Thoracic aorta (tissue), 2 donors: ENCODE measurements at places on chromosomes 3 and 15. TPM values are rescaled to one million over a fixed set of nuclear protein-coding genes. Genes with fewer than 3 reads are reported as not detected.

The KBTBD13 gene
- 0.63 TPM for total RNA-seq

The FANCD2OS gene
- total RNA-seq, result not detected

The FURIN gene
- 78.4 TPM for total RNA-seq

The AGBL1 gene
- not detected for total RNA-seq

The TIMP4 gene
- total RNA-seq, result 73.9 TPM

The BLM gene
- 0.81 TPM for total RNA-seq

The CFAP92 gene
- total RNA-seq, result 0.68 TPM

The FETUB gene
- total RNA-seq, result not detected

DNA sequence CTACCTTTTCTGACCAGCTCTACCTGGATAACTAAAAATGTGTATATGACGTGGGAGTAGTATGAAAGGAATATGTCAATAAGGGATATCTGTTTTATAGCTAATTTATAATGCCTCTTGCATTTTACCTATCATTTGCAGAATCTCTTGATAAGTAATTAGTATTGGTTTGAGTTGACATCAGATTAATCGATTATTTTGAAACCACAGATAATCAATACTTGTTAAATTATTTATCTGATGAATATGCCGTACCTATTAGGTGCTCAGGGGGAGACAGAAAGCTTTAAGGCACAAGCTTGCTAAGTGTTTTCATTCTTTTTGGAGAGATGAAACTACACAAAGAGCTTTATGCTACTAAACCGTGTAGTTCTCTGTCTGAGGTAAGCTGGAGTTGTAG, 24.3 kb downstream of the NR1D2 start:
- H3K27me3 ChIP-seq, result no peaks in the 10 kb centered on the region
- no peak for DNase-seq
- H3K27ac ChIP-seq, result no peak overlapping the region
- H3K36me3 ChIP-seq, result peaks cover 18% of the 10 kb centered on the region

- no peak overlapping the region for H3K4me3 ChIP-seq
- no peaks in the 10 kb centered on the region for H3K4me1 ChIP-seq
- DNase-seq, result no peak
Measured at GRCh38 chr3:16357186-16358121, 92.4 kb downstream of the OXNAD1 start.

DNA sequence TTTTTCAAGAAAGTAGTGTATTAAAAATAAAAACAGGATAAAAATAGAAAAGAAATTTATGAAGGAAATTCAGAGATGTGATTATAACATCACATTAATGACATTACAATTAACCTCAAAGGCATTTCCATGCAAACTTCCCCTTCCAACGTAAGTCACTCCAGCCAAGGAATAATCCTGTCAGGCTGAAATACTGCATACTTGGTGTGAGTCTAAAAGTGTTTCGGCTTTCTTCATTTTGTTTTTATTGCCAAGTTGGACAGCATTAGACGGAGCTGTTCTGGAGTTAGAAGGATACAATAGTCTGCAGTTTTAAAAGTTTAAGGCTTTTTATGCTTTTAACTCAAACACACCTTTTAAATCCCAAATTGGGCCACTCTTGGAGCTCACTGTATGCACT, 435.0 kb downstream of the MECOM start:
- H3K27me3 ChIP-seq, result no peaks in the 10 kb centered on the region
- H3K4me1 ChIP-seq, result peaks cover 8% of the 10 kb centered on the region
- no peaks in the 10 kb centered on the region for H3K36me3 ChIP-seq
- peak overlapping the region; percentile 50 for H3K4me3 ChIP-seq
- peak overlapping the region; percentile 9 for H3K27ac ChIP-seq

DNA sequence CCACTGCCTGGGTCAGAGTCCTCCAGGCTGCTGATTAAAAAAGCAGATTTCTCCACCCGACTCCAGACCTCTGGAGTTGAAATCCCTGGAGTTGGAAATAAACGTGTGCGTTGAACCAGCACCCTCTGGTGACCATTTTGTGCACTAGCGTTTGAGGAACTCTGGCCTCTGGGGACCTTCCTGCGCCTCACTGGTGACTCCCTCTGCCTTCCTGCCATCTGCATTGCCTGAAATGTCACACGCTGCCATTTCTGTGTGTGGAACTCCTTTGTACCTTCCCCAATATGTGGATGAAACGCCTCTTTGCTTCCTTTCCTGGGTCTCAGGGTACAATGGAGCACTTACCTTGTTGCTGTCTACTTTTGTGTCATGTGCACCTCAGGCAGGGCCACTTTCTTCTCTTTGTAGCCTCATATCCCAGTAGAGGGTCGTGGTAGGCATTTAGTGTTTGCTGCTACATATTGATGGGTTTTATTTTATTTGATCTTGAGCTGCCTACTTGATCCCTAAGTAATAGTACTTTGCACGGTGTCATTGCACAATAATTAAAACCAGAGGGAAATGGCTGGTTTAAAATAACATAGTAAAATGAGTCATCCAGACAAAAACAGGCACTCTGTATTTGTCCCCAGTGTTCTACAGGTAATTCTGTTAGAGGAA, 56.8 kb downstream of the GPR171 start:
- H3K27ac ChIP-seq, result no peak overlapping the region
- peak overlapping the region; percentile 39 for H3K4me3 ChIP-seq
- no peaks in the 10 kb centered on the region for H3K36me3 ChIP-seq
- peak; percentile 13 for DNase-seq

DNA sequence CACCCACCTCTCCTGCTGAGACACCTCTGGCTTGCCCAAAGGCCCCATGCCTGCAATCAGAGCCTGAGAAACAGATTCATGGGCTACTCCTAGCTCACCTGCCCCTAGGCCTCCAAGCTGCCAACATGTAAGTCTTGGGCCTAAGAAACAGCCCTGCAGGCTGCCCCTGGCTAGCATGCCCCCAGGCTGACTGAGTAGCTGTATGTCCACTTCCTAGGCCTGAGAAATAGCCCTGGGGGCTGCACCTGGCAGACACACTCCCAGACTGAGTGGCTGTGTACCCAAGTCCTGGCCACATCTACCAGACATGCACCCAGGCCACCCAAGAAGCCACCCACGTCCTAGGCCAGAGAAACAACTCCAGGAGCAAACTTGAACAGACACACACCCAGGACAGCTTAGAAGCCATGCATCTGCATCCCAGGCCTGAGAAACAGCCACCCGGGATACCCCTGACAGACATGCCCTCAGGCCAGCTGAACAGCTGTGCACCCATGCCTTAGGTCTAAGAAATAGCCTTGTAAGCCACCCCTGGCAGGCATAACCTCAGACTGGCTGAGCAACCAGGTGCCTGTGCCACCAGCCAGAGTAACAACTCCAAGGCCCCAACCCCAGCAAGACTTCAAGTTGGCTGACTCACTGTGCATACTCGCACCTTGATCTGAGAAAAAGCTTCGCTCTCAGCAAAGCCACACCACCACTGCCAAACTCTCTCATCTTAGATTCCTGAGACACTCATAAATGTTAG, 12.0 kb upstream of the NRG4 start:
- no peaks in the 10 kb centered on the region for H3K4me1 ChIP-seq
- no peak for DNase-seq
- no peak overlapping the region for H3K27ac ChIP-seq
- no peaks in the 10 kb centered on the region for H3K36me3 ChIP-seq
- H3K4me3 ChIP-seq, result no peak overlapping the region

- H3K27me3 ChIP-seq, result no peaks in the 10 kb centered on the region
- no peak overlapping the region for H3K27ac ChIP-seq
- H3K4me1 ChIP-seq, result no peaks in the 10 kb centered on the region
- H3K4me3 ChIP-seq, result no peak overlapping the region
- DNase-seq, result no peak
Measured at GRCh38 chr3:69961706-69962439, 37.7 kb upstream of the SAMMSON start.

DNA sequence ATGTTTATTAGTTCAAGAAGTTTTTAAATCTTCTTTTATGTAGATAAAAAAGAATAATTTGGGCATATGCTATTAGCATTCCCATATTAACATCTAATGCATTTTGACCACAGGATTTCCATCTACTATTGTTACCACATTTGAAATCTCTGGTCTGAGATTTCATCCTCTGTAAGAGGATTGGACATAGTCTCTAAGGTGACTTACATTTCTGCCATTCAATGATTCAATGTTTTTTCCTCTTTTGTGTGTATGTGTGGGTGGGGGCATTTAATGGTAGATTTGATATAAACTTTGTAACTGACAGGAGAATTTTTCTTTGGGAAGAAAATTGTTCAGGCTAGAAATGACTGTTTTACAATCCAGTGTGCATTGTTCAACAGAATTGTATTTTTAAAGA, 307.3 kb upstream of the RBMS3 start:
- H3K36me3 ChIP-seq, result no peaks in the 10 kb centered on the region
- H3K4me3 ChIP-seq, result no peak overlapping the region
- H3K27me3 ChIP-seq, result no peaks in the 10 kb centered on the region

GRCh38 chr3:79161941-79162340, 605.9 kb downstream of the ROBO1 start:
- H3K4me3 ChIP-seq, result no peak overlapping the region
- H3K27ac ChIP-seq, result no peak overlapping the region
- H3K36me3 ChIP-seq, result no peaks in the 10 kb centered on the region
- no peaks in the 10 kb centered on the region for H3K4me1 ChIP-seq
- H3K27me3 ChIP-seq, result no peaks in the 10 kb centered on the region
- DNase-seq, result no peak

- no peaks in the 10 kb centered on the region for H3K36me3 ChIP-seq
- DNase-seq, result no peak
- H3K27me3 ChIP-seq, result no peaks in the 10 kb centered on the region
- no peak overlapping the region for H3K4me3 ChIP-seq
- H3K4me1 ChIP-seq, result peaks cover 7% of the 10 kb centered on the region
Measured at GRCh38 chr3:36175916-36176461, 204.3 kb upstream of the STAC start.

GRCh38 chr15:101183226-101183930, 68.5 kb downstream of the CHSY1 start:
- DNase-seq, result no peak
- H3K36me3 ChIP-seq, result peaks cover 2% of the 10 kb centered on the region
- H3K27me3 ChIP-seq, result no peaks in the 10 kb centered on the region
- H3K4me1 ChIP-seq, result peaks cover 35% of the 10 kb centered on the region
- no peak overlapping the region for H3K27ac ChIP-seq

DNA sequence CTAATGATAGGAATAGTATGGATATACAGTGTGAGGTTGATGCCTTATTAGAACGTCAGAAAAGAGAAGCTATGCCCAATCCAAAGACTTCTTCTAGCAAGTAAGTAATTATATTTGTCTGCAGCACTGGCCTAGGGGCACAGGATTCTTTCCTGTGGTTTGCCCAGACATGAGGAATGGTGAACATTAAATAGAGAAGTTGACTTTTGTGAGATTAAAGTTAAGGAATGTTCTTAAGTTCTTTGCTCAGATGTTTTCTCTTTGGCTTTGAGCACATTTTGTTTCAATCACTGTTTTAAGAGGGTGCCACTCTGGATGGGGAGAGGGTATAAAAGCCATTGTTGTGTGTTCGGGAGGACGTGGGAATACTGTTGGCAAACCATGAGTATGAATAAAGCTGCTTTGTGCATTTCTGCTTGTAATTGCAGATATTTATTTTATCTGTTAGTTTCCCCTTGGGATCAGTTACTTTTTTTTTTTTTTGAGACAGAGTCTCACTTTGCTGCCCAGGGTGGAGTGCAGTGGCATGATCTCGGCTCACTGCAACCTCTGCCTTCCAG, 8.3 kb downstream of the KIF23 start:
- H3K27me3 ChIP-seq, result no peaks in the 10 kb centered on the region
- H3K4me1 ChIP-seq, result no peaks in the 10 kb centered on the region
- no peak overlapping the region for H3K27ac ChIP-seq
- no peak overlapping the region for H3K4me3 ChIP-seq
- H3K36me3 ChIP-seq, result no peaks in the 10 kb centered on the region
- no peak for DNase-seq

- no peak for DNase-seq
- no peak overlapping the region for H3K27ac ChIP-seq
- no peaks in the 10 kb centered on the region for H3K27me3 ChIP-seq
- H3K36me3 ChIP-seq, result no peaks in the 10 kb centered on the region
- no peaks in the 10 kb centered on the region for H3K4me1 ChIP-seq
Measured at GRCh38 chr3:197338586-197338985, 40.2 kb upstream of the DLG1 start.

GRCh38 chr3:13122081-13123012, 49.1 kb upstream of the IQSEC1 start:
- DNase-seq, result no peak
- H3K4me1 ChIP-seq, result no peaks in the 10 kb centered on the region
- no peaks in the 10 kb centered on the region for H3K27me3 ChIP-seq
- no peaks in the 10 kb centered on the region for H3K36me3 ChIP-seq
- no peak overlapping the region for H3K4me3 ChIP-seq
- no peak overlapping the region for H3K27ac ChIP-seq

DNA sequence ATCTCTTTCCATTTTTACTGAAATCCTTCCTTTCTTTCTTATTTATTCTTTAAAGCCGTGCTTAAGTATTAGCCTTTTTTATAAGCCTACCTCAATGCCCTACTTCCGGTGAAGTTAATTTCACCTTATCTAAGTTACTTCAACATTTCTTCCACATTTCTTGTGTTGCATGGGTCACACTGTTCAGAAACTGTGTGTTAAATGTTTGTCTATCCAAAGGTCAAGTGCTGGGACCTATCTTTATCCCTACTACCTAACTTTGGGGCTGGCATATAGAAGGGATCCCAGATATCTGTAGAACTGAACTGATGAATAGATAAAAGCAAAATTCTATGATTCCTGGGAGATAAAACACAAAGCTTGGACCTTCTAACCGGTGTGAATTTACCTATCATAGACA, 332.3 kb upstream of the SATB1 start:
- H3K27me3 ChIP-seq, result no peaks in the 10 kb centered on the region
- no peaks in the 10 kb centered on the region for H3K36me3 ChIP-seq
- H3K27ac ChIP-seq, result no peak overlapping the region
- H3K4me3 ChIP-seq, result no peak overlapping the region
- no peak for DNase-seq

DNA sequence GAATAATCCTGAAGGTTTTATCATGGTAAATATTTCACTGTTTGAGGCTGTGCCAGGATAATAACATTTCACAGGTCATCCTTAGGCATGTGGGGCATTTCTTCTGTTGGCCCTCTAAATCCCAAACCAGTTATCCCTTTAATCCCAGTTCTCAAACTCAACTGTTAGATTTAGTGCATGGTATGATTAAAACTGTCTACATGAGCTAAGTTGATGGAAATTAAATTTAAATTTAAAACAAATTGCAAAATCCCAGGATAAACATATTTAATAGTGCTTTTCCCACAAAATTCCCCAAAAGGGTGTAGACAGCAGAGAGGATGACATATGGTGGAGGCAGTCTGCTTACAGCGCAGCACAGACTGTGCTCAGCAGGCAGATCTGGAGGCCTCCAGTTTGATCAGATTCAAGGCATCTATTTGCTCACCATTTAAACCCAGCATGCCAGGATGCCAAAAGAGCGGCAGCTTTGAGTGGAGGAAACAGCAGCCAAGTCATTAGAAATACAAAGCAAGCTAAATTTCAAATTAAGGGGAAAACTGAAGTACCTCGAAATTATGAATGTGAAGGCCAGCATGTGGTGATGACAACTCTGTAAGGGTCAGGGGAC, 325.8 kb downstream of the KCNH8 start:
- H3K36me3 ChIP-seq, result no peaks in the 10 kb centered on the region
- H3K4me3 ChIP-seq, result no peak overlapping the region
- H3K4me1 ChIP-seq, result peaks cover 6% of the 10 kb centered on the region
- no peak overlapping the region for H3K27ac ChIP-seq
